ENCODE measurements at places on chromosomes 13 and 19.

DNA sequence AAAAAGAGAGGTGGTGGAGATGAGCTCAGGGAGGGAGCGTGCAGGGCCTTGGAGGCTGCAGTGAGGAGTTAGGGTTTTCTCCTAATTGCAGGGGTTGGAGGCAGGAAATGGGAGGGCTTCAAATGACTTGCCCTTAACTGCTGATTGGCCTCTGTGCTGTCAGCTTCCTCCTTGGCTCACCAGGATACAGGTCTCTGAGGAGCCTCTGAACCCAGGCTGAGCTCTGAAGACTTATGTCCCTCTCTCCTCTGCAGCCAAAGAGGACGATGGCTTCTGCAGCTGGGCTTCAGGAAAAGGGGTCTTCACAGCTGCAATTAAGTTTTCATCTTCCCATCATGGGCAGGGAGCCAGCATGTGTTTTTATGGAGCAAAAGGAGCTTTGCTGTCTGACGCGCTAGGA, 6.7 kb upstream of the RANBP3 start:
- DNase-seq: no peak

DNA sequence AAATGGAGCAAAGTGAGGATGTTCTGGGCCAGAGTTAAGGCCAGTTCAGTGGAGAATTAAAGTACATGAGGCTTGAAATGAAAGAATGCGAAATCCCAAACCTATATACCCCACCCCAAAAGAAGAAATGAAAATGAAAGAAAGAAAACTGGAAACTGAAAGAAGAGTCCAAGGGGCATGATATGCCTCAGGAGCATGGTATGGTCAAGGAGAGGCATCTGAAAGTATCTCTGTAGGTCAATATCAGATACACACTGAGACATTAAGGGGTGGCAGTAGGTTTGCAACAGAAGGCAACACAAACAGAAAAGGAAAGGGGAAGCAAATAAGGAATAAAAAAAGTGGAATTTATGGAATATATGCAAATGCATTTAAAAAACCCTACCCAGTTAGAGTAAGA, 166.5 kb downstream of the COG6 start:
- no peak for DNase-seq

GRCh38 chr13:72586518-72586917, 140.9 kb downstream of the MZT1 start:
- no peak for DNase-seq

- no peak for DNase-seq
These were observed 73.9 kb downstream of the WTIP start for GRCh38 chr19:34555447-34555846.

DNA sequence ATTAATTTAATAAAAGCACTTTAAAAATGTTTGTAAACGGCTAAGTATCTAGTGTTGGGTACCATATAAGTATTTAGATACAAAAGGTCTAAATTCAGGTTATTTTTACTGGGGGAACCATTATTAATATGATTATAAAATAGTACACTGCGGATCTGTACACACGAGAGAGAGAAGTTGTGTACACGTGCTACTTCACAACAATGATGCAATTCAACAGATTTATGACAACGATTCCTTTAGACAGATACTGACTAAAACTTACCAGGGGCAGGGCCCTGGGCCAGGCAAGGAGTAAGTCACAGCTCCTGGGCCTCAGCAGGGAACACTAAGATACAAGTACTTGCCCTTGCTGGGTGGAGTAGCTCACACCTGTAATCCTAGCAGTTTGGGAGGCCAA, 29.1 kb upstream of the TPTE2 start:
- no peak for DNase-seq

DNA sequence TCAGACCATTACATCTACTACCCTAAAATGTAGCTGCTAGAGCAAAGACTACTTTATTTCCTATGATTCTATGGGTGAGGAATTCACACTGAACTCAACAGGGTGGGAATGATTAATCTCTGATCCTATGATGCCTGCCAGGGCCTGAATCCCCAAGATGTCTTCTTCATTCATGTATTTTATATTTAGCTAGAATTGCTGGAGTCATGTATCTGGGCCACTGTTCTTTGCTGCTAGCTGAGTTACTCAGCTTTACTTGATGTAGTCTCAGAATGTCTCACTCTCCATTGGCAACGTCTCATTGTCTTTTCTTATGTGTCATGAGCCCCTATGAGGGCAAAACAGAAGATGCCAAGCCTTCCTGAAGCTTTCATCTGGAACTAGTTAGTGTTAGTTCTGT, 21.1 kb downstream of the ZNF582 start:
- no peak for DNase-seq

DNA sequence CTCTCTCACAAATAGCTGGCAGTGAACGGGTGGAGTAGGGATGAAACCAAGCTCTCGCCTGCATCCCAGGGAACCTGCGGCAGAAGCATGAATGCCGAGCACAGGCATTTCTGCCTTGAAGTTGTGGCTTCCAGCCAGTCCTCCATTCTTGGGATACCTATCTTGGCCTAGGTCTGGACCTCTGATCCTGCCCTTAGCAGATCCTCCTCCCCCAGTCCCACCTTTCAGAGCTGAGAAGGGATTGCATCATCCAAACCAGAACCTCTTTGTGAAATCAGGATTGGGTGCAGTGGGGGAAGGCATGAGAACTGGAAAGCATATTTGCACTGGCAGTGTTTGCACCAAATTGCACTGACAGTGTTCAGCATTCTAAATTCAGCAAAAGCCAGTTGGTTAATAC, 5.8 kb downstream of the ZNF780A start:
- DNase-seq: no peak

GRCh38 chr13:25118378-25118905, 22.5 kb downstream of the PABPC3 start:
- DNase-seq: no peak

GRCh38 chr13:73244467-73244866, 185.7 kb downstream of the KLF5 start:
- DNase-seq: no peak

DNA sequence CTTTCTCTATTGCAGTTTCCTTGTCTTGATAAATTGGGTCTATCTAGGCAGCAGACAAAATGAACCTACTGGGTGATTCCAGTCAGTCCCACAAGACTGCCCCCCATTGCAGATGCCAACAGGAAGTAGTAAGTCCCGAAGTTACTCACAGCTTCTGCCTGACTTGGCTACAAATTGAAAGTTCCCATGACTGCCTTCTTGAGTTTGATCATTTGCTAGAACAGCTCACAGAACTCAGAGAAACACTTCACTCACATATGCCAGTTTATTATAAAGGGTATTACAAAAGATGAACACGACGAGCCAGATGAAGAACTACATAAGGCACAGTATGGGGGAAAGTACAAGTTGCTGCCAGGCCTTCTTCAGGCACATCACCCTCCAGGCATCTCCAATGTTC, 50.0 kb downstream of the TEX26 start:
- DNase-seq: no peak

GRCh38 chr19:876780-877314, 16.1 kb downstream of the MED16 start:
- no peak for DNase-seq

GRCh38 chr13:24746618-24747247, 17.2 kb upstream of the RNF17 start:
- DNase-seq: no peak

GRCh38 chr13:40169476-40169875, 497.0 kb downstream of the FOXO1 start:
- no peak for DNase-seq

DNA sequence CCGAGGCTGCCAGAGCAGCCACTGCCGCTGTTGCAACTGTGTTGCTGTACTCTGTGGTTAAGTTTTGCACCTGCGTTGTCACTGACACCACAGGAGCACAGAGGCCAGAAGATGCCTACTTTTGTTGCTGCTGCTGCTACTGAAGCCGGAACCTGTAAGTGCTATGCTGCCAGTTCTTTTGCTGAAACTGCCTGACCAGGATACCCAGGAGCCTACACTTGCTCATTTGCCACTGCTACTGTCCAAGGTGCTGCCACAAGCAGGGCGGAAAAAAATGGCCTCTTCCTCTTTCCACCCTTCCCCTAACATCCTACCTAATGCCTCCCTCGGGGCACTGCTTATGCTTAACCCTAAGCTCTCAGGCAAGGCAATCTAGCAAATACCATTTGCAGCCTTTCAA, 29.0 kb upstream of the NBEA start:
- no peak for DNase-seq

DNA sequence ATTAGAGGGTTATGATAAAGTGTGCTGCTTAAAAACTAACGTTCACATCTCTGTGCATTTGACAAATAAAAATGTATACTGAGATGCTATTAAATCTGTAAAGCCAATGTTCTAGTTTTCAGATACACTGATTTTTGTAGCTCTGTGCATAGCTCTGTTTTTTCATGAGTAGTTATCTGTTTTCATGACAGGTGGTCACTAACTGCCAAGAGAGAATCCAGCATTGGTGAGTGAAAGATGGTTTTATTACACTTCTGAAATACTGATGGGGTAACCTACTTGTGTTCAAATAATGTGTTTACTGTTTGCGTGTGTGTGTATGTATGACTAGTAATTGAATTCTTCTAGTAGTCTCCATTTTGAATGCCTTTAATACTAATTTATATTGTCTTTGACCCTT, 29.0 kb downstream of the URI1 start:
- no peak for DNase-seq

GRCh38 chr19:10010247-10010691, at the start of gene COL5A3:
Gene COL5A3 (minus strand): TSS chr19:10010504. CDS start chr19:10010385, 119 bp downstream.
- no peak for DNase-seq

DNA sequence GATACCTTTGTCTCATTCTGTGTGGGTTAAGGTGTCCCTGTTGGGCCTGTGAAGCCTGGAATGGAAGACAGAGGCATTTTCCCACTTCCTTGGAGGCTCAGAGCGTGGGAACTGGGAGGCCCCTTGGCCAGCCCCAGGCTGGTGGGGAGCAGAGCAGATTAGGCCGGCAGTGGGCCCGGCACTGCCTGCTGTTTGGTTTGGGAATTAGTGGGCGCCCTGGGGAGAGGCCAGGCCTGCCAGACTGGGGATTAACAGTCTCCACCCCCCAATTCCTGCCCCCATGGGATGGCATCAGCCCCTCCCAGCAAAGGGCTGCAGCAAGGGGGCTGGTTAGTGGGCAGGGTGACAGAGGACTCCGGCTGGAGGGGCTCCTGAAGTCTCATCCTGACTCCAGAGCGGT, 3.1 kb upstream of the BEST2 start:
- DNase-seq: no peak

GRCh38 chr19:19217099-19217498, 5.3 kb downstream of the NCAN start:
- no peak for DNase-seq

GRCh38 chr19:48203222-48203793, 32.8 kb downstream of the ZSWIM9 start:
- DNase-seq: no peak

GRCh38 chr19:10936661-10937084, 8.1 kb downstream of the TIMM29 start:
- peak; percentile 86 for DNase-seq

GRCh38 chr19:2138061-2138728, 13.2 kb downstream of the AP3D1 start:
- no peak for DNase-seq

DNA sequence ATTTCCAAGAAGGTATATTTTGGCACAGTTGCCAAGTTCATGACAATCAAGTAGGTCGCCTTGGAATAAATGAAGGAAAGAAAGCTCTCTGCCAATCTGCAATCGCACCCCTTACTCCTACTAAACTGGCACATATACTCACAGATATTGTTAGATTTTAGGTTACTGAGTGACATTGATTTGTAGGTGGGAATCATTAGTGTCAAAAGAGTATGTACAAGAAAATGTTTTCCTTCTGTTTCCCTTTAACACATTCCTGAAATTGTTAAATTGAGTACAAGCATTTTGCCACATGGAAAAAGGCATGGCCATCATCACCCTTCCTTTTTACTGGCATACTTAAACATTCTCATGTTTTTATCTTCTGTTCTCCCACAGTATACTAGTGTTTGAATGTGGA, 2868.3 kb upstream of the PCDH20 start:
- DNase-seq: no peak

DNA sequence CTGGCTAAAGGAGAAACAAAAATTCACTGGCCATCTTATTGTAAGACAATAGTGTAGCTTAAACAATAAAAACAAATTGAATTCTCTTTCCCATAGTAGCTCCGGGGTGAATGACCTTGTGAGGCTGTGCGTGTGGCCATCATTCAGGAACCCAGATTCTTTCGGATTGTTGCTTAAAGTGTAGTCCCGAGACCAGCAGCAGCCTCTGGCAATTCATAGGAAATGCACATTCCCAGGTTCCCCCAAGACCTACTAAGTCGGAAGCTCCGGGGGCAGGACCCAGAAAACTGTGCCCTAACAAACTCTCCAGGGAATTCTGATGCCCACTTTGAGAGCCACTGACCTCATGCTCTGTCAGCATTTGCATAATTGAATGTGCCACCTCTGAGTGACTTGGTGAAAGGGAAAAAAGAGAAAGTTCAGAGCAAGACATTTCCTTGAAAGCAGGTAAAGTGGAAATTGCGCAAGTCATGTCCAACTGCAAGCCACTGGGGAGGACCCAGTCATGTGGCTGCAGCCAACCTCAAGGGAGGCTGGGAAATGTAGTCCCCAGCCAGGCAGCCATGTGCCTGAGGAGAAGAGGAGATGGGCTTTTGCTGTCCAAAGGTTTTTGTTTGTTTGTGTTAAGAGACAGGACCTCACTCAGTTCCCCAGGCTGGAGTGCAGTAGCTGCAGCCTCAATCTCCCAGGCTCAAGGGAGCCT, 50.7 kb upstream of the PNMA8B start:
- no peak for DNase-seq

DNA sequence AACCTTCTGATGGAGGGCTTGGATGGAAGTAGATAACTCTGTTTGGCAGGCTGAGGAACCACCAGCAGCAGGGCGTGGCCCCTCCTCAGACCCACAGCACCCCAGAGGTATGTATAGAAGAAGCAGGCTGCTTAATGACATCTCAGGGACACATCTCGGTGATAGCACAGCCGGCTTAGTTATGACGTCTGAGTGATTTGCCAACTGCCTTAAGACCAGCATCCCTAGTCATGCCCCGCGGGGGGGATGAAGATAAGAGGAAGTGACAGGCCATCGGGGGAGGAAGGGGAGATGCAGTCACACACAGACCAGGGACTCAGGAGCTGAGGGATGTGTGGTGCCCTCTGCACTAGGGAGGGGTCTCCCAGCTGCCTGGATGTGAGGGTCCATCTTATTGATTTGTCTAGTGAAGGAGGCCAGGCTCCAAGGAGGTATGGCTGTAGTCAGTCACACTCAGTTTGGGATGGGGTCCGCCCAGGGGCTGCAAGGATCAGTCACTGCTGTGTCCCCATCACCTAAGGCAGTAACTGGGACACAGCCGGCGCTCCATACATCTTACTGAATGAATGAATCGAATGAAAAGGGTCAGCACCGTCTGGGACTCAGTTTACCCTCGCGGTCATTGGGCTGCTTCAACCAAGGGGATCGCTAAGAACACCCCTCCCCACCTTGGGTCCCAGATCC, 19.2 kb upstream of the ERCC1 start:
- DNase-seq: peak; percentile 73

GRCh38 chr13:87274209-87274819, 396.9 kb upstream of the SLITRK5 start:
- DNase-seq: peak; percentile 7

GRCh38 chr13:42696191-42696590, 85.2 kb upstream of the FAM216B start:
- no peak for DNase-seq
